ENCODE measurements at places on chromosomes 2 and 18.

GRCh38 chr2:205769495-205769850 lies 87.2 kb downstream of the NRP2 start:
- DNase-seq, result peak; percentile 83

DNA sequence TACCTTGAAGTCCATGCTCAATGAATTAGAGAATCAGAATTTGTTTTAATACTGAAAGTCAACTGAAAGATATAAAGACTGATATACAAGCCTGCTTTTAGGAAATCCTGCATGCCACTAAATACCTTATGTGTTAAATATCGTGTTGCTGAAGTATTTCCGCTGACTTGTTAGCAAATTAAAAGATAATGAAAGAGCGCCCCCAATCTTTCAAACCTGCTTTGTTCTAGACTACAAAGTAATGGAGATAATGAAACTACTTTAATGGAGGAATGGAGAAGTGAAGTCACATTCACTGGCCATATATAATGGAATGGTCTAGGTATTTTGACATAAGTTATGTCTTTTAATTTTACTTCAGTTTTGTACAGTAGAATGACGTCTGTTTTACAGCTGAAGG lies 95.7 kb downstream of the ASXL3 start:
- DNase-seq, result peak; percentile 3

- no peak for DNase-seq
Measured at GRCh38 chr2:2832657-2833056, 501.6 kb upstream of the MYT1L start.

GRCh38 chr2:161159456-161160225 lies 587 bp upstream of the TANK start:
- DNase-seq, result peak; percentile 8

- no peak for DNase-seq
Measured at GRCh38 chr18:23934863-23935262, 79.7 kb upstream of the TTC39C start.

DNA sequence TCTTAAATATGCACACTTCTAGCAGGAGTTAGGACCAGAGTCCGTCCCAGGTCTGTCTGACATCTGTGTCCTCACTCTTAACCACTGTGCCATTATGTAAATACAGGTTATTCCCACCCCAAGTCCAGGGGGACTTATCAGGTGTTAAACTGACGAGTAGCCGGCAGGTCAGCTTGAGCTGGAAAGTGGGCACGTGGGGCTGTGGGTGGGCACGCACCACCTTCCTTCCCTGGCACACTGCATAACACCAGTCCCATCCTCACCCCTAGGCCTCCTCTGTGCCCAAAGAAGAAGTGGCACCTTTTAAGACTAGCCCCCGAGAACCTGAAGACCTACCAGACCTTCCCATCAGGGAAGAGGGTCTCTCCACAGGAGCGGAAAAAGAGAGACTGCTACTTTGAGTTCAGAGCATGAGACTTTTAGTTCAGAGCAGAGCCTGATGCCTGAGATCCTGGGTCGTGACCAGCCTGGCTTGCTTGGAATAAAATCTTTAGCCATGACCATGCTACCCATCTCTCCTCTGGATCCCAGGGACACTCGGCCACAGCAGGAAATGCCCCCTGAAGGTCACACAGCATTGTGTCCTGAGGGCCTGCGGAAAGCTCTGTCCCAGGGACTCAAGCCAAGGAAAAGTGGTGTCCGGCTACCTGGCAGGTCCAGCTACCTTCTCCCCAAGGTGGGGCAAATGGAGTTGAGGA lies 62.0 kb downstream of the CIB4 start:
- no peak for DNase-seq

DNA sequence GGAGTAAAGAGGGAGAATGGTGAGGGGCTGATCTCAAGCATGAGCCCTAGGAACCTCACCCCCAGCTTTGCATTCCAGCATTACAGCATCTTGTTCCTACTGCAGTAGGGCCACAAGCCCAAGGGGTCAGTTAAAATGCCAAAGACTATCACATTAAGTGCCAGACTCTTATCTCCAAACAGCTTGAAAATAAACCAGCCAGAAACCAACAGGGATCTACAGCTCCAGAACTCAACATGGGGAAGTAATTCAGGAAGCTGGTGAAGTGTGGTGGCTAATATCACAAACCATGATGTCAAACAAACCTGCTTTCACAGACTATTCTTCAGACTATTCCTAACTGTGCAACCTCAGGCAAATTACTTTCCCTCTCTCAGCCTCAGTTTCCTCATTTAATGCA lies 278.3 kb downstream of the TNS1 start:
- DNase-seq, result no peak

GRCh38 chr2:170475878-170476277 lies 239.3 kb upstream of the SP5 start:
- no peak for DNase-seq

GRCh38 chr2:53334610-53335009 lies 433.0 kb upstream of the CHAC2 start:
- no peak for DNase-seq

DNA sequence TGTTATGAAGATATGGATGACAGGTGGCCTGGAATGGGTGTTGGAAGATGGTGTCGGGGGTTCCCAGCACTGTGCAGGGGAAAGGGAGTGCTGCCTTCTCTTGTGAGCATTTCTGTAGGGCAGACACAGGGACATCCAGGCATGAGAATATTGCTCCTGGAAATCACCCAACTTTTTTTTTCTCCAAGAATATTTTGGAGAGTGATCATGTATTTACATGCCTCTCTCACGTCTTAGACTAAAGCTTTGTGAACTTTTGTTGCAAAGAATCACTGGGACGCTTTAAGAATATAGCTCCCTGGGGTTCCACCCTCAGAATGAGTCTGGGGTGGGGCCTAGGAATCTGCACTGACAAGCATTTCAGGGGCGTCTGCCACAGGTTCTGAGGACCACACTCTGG lies 68.7 kb downstream of the VWA3B start:
- no peak for DNase-seq

GRCh38 chr2:169778446-169778845 lies 20.2 kb upstream of the SSB start:
- no peak for DNase-seq

- DNase-seq, result no peak
Measured at GRCh38 chr18:66013969-66014368, 263.2 kb downstream of the CDH7 start.

DNA sequence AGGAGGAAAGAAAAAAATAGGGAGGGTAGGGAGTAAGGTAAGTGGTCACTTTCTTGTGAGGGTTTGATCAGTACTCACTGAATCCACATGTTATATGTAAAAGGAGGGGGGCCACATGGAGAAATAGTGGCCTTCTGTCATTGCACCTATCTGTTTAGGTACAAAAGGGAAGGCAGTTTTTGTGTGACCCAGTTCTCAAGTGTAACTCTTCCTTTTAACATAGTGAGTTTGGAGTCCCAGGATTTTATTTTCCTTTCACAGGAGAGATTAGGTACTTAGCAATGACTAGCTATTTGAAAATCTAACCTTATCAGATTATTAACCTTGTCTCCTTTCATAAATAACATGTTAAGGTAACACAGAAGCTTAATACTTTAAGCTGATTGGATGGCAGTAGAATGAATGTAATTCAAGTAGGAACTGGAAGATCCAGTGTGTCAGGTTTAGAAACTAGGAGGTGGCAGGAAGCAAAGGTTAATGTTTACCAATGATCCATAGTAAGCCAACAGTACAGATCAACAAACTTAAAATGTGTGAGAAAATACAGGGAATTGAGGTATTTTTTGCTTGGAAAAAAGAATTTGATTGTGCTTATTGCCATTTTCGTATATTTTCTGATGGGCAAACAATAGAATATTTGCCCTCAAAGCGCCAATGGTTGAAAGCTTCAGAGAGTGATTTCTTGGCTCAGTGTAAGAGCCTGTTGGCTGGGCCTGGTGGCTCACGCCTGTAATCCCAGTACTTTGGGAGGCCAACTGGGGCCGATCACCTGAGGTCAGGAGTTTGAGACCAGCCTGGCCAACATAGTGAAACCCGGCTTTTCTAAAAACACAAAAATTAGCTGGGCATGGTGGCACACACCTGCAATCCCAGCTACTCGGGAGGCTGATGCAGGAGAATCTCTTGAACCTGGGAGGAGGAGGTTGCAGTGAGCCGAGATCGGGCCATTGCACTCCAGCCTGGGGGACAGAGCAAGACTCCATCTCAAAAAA lies 11.3 kb downstream of the HNMT start:
- no peak for DNase-seq

DNA sequence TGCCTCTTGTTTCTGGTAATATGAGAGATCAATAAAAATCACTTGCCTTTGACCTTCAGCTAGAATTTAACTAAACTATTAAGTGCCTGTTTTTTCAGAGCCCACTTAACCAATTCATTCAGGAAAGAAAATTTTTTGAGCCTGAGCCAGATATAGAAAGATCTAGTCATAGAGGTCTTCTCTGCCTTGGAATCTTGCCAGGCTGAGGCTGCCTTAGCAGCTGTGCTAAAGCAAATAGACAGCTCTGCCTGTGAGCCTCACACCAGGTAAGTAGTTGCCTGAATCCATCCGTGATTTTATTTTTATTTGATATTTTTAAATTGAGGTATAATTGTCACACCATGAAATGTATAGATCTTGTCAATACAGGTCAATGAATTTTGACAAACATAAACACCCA lies 27.4 kb downstream of the EVX2 start:
- DNase-seq, result peak; percentile 15

GRCh38 chr18:44497757-44498490 lies 182.8 kb upstream of the SETBP1 start:
- no peak for DNase-seq

GRCh38 chr2:113769555-113769954 lies 13.1 kb upstream of the SLC35F5 start:
- no peak for DNase-seq

- no peak for DNase-seq
Measured at GRCh38 chr2:129139380-129139779, 820.7 kb upstream of the HS6ST1 start.

GRCh38 chr18:55858661-55859515 lies 270.9 kb upstream of the TCF4 start:
- DNase-seq, result no peak

DNA sequence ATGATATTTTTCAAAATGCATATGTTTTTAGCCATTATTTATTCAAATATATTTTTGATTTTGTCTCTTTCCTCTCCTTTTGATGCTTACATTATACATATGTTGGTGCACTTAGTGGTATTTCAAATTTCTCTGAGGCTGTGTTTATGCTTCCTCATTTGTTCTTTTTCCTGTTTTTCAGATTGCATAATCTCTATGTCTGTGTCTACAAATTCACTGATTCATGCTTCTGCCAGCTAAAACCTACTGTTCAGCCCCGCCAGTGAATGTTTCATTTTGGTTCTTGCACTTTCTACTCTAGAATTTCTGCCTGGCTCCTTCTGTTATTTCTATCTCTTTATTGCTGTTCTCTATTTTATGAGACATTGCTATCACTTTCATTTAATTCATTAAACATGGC lies 951.7 kb upstream of the CNTNAP5 start:
- no peak for DNase-seq
